ENCODE measurements at places on chromosomes 5 and 9. TPM values are rescaled to one million over a fixed set of nuclear protein-coding genes. Genes with fewer than 3 reads are reported as not detected.
A peak's percentile ranks its signal among the peaks of the same experiment; 100 is the strongest.

DNA sequence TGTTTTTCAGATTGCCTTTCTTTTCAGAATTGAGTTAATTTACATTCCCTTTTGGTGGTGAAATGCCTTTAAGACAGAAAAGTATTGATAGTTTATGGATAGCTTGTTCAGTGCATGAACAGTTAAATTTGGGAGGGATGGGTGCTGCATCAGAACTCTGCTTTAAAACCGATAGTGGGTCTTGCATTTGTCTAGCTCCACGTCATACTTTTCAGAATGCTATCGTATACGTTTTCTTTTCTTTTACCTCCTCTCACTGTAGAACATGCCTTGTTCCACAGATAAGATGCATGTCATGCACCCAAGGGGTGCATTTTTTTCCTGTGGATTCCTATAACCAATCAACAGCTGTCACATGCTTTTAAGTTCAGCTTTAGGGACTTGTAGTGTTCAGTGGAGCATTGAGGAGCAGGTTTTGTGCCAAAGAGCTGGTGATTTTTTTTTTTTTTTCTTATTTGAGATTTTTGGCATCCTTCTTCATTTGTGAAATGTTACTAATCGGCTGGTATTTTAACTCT, 2.3 kb downstream of the SLC44A1 start:
- ATAC-seq: no peak

GRCh38 chr9:90840696-90841095, 39.1 kb downstream of the SYK start:
- ATAC-seq: no peak

GRCh38 chr5:170333161-170333910, 35.8 kb upstream of the LCP2 start:
- no peak for ATAC-seq

DNA sequence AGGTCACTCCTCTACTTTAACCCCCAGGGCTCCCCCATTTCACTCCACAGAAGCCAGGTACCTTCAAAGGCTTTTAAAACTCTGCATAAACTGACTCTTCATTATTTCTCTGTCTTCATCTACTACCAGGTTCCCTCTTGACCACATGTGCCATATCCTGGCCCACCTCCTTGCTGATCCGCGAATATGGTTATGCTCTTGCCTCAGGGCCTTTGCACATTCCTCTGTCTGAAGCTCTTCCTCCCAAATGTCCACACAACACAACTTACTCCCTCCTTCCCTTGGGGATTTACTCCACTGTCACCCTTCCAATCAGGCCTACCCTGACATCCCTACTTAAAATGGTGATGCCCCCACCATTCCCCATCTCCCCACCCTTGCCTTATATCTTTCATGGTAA, 134.6 kb upstream of the ANKRD55 start:
- ATAC-seq: no peak

- ATAC-seq: no peak
Observed at GRCh38 chr5:17360879-17361278, 137.2 kb upstream of the TAF11L2 start.

DNA sequence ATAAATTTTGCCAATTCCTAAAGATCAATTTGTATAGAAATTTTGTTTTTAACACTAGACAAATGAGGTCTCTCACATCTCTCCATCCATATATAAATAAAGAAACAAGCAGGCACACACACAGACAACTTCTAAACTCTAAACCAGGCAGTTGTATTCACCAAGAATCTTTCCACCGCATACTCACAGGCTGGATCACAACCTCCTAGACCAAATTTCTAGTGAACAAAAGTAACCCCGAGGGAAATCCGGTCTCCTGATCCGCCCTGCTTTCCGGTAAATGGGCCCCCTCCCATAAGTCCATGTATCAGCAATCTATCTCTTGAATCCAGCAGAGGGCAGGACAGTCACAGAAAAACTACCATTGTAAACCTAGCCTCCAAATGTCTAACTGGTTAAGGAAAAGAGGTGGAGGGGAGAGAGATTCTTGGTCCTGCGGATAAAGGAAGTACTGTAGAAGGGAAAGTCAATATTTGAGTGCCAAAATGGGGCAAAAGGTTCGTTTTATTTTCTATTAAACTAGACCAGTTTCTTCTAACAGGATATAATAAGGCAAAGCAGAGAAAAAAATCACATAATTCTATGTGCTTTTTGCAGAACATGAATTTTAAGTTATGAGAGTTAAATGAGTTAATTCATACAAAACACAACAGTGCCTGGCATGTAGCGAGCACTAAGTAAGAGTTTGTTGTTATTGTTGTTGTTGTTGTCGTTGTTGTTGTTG, 4.8 kb upstream of the SMU1 start:
- peak; percentile 49 for ATAC-seq

DNA sequence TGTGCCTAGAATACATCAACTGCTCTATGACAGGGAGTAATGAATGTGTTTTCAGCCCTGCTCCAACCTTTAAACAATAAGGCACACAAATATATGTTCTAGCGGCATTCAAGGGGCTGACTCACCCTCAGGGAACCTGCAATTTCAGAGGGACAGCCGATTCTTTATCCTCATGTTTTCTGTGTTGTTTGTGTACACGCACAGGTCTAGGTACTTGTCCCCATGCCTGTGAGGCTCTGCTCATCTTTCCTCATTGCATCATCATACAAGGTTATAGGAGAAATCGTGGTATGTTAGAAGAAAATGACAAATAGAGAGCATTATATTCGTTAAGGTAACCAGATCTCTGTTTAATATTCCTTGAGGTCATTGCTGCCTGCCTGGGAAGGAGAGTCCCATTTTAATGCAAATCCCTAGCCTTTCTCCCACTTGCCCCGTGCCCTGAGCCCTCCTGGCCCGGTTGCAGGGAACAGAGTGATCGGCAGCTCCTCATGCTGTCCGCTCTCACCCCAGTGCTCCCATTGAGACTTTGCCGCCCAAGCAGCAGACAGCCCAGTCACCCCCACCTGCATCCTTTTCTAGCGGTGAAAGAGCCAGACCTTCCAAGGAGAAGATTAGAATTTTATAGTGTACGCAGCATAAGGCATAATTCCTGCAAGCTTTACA, 14.6 kb downstream of the MAP1B start:
- ATAC-seq: peak; percentile 84

DNA sequence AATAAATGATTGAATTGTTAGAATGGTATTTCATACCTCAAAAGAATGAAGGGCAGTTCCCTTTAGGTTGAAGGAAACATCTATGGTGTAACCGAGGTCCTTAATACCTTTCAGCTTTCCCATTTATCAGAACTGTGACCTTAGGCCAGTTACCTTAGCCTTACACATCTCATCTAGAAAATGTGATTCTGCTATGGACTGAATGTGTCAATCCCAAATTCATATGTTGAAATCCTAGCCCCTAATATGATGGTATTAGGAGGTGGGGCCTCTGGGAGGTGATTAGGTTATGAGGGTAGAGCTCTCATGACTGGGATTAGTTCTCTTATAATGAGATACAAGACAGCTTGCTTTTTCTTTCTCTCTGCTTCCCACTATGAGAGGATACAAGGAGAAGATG, 441.9 kb downstream of the PLK2 start:
- ATAC-seq: no peak

GRCh38 chr9:109591691-109592090, 93.6 kb upstream of the PTPN3 start:
- ATAC-seq: no peak

GRCh38 chr9:109450346-109450745, 47.8 kb downstream of the PTPN3 start:
- no peak for ATAC-seq

GRCh38 chr5:59267033-59267432, 626.5 kb downstream of the PDE4D start:
- no peak for ATAC-seq

DNA sequence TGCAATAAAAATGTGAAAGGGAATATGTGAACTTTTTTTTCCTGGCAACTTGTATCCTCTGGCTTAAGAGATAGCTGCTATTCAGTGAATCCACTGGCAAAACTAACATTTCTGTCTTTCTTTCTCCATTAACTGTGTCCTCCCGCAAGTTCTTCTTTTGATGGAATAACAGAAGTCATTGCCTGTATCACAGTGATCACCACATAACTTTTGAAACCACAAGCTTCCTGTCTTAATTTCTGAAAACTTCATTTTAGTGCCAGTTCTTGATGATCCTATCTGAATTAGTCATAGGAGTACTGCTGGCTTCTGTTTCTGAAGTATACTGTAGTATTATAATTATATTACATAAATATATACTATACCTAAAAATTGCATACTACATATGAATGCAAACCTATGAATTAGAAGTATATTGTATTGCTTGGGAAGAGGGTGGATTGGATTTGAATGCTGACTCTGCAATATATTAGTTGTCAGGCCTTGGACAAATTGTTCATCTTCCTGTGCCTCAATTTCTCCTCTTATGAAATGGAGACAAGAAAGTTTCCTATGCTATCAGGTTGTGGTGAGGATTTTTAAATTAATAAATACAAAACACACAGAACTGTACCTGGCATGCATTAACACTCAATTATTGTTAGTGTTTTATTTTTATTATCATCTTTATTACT, 441.6 kb downstream of the CETN3 start:
- no peak for ATAC-seq

DNA sequence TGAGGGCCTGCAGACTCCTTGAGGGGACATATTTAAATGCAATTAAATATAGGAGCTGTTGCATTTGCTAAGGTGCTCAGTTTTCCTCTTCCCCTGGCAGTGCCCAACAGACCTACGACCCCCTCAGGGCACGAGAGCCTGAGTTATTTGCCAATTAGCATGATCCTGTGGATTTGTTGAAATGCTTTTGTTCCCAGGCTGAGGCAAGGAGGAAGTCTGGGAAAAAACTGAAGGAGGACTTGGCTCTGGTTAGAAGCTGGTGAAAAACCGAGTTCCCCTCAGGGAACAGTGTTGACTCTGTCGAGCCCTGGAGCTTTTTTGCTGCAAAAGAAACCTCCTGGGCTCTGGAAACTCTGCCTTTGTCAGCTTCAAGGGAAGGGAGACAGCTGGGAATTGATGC, 103.6 kb upstream of the SHB start:
- no peak for ATAC-seq

DNA sequence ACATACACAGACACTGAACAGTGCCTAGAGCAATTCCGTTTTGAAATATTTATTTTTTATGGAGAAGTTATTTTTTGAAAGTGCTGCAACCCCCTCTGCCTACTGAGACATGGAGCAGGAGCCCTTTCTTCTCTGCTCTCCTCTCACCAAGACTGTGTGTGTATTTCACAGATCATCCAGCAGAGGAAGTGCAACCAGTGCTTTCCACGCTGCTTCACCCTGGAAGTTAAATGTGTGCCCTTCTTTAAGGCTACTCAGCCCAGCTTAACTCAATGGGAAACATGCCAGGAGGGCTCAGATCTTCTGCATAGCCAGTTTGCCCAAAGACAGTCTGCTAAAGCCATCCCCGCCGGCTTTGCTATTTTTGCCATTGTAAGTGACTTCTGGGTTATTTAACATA, 606.3 kb downstream of the TLE1 start:
- ATAC-seq: peak; percentile 83

- no peak for ATAC-seq
Observed at GRCh38 chr5:8879248-8879647, 666.6 kb downstream of the SEMA5A start.

GRCh38 chr5:87120518-87121303, 147.0 kb upstream of the RASA1 start:
- ATAC-seq: no peak

DNA sequence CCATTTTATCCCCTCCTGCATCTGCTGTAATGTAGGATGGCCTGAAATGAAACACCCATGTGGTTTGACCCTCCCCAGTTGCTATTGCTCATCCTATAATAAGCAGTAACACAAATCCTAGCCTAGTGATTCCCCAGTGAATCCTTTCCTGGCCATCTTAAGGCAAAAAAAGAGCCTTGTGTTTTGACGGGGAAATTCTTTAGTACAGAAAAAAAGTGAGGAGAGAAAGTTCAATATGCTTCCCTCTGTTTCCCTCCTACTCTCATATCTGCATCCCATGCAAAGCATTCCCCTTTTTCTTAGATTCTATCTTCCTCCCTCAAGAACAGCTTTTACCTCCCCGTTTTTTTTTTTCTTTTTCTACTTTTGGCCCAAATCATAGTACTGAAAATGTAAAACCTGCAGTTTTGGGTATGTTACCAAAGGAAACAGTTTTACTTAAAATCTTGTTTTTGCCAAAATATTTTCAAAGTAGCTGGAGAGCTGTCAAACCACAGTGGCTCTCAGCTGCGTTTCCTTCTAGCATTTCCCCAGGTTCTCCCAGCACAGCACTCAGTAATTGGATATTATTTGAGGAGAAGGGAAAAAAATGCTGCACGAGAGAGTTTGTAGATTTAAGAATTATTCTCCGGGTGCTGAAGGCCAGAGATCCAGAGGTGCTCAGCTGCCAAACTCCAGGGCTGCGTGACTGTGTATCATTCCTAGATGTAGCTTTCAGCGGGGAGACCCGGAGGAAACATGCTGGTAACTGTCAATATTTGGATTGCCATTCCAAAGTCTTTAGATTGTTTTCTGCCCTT, 321.4 kb downstream of the NPR3 start:
- ATAC-seq: no peak

DNA sequence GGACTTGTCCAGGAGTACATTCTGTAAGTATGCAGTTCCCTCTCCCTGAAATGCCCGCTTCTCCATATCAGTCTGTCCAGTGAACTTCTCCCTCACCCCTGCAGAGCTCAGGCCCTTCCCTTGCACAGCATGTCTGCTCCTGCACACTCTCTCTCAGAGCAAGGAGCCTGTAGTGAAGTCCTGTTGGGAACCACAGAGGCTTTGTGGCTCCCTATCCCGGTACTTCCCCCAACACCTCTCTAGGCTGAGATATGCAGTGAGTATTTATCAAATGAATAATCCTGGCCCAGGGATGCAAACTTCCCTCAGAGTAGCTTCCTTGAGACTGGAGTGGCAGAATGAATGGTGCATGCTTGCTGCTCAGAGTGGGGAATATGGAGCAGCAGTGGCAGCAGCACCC, 48.8 kb downstream of the POC5 start:
- peak; percentile 22 for ATAC-seq

DNA sequence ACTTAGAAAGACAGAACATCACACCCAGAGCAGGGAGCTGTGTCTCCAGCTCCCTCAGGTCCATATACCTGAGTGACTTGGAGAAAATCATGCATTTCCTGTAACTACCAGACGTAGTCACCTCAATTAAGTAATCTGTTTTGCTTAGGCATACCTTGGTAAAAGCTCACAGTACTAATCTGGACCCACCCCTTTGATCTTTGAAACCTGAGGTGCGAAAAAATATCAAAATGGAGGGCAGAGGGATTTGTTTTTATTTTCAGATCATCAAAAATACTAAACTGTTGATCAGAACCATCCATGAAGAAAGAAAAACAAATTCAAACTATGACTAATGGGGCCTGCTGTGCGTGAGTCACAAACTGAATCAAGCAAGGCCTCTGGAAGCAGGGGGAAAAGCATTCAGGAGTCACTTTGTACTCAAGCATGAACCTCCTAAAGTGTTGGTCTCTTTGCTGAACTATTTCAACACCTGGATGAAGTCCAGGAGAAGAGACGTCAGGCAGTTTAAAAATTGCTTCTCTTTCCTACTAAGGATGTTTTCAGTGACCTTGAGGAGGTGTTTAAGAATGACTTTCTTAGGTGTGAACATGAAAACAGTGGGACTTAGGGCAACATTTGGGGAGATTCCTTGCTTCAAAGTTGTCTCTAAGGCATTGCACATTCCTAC, 76.3 kb downstream of the MUSK start:
- no peak for ATAC-seq

GRCh38 chr9:107465467-107466451, 23.8 kb downstream of the KLF4 start:
- peak; percentile 98 for ATAC-seq

- no peak for ATAC-seq
Observed at GRCh38 chr5:143547342-143547741, 143.9 kb upstream of the NR3C1 start.

The PPP1R2B gene
- not detected for total RNA-seq

The SPAG8 gene
- total RNA-seq: 1.5 TPM

The ADAMTSL2 gene
- total RNA-seq: 0.39 TPM

The PCDHB3 gene
- 2.8 TPM for total RNA-seq

Data from motor neuron (in vitro differentiated cells).